Cerebellum (tissue), 4 donors: ENCODE measurements at places on chromosomes 12 and 14.

GRCh38 chr12:74319886-74320285 is 217.7 kb upstream of the ATXN7L3B start:
- peak; percentile 2 for DNase-seq

DNA sequence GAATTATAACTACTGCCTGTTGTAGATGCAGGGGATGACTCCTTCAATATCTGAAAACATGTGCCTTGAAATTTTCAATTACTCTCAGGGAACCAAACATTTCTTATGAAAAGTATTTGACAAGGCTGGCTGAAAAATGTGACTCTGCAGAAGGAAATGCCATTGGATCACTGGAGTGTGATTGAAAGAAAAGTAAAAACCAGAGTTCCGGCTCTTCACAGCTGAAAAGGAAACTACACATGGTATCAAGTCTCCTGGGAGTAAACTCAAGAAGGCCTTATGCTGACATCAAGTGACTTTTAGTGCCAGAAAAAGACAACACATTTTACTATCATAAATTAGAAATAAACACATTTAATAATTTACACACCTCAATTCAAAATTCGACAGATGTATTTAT is 693.0 kb downstream of the LRFN5 start:
- no peak for DNase-seq

DNA sequence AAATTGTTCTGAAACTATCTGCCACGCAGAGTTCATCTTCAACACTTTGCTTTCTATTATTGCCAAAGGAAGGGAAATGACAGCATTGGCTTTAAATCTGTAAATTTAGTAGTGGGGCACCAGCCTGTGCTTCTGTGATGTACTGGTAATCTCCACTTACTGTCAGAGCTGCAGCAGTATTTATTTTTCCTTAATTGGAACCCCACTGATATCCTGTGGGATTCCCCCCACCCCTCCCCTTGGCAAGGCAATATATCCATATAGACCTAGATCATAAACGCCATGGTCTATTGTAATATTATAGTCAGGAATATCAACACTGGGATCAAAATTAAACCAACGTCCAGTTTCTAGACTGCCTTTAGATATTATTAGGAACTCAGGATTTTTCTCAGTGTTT is 96.7 kb downstream of the RMST start:
- DNase-seq, result no peak

GRCh38 chr12:58919231-58920101 is 838 bp downstream of the LRIG3 start:
- no peak for DNase-seq

DNA sequence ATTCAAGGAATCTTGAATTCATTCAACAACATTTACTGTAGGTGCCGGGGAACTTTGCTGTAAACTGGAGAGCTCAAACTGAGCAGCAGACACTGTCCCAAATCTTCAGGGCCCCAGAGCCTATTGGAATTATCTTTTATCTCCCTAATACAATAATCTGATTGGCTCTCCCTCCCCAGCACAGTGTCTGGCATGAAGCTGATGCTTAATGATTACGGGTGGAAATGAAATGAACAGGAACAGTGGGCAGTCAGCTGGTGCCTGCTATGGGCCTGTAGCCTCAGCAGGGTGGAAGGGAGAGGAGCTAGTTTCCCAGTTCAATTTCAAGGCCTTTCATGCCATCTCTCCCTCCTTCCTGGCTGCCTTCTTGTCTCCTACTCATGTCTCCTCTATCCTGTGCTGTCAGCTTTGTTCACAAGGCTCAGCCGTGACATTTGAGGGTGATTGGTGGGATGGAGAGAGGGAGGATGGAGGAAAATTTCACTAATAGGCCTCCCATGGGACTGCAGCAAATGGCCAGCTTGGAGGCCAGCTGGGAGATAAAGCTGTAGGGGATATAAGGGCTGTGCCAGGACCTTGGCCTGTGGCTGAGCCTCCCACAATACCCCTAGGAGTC is 4.3 kb upstream of the RAPGEF3 start:
- no peak for DNase-seq

- no peak for DNase-seq
These were observed 526.1 kb downstream of the CCER1 start for GRCh38 chr12:90428881-90429280.

DNA sequence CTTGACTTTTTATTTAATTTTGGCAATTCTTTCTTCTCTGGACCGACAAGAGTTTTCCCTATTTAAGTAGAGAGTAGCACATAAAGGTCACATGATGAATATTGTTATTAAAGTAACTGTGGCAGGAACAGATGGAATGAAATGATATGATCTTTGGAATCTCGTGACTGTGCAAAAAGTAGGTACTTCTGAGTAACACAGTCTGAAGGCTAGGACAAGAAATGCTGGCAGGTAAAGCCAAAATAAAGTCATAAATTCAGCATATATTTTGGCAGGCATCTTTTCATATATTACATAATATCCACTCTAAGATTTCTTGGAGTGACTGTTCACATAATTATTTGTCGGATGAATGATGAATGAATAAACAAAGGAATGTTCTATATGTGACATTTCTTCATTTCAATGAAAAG is 121.4 kb downstream of the EFCAB11 start:
- DNase-seq, result no peak

GRCh38 chr12:90390947-90391346 is 564.0 kb downstream of the CCER1 start:
- DNase-seq, result no peak

DNA sequence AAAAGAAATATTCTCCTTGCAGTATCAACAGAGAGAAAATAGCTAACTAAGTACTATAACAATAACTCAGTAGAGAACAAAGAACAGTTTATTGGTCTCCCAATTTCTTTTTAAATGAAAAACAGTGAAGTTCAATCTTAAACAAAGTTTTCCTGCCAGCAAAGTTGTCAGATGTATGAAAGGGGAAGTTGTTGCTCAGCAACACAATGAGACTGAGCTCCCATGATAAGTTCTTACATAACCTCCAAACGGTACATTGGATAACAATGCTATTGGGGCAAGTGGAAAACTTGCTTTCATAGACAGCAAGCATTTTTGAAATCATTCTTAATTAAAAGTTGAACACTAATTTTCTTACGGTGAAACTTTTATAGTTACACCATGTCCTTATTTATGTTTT is 94.9 kb downstream of the ALG10B start:
- DNase-seq, result no peak

DNA sequence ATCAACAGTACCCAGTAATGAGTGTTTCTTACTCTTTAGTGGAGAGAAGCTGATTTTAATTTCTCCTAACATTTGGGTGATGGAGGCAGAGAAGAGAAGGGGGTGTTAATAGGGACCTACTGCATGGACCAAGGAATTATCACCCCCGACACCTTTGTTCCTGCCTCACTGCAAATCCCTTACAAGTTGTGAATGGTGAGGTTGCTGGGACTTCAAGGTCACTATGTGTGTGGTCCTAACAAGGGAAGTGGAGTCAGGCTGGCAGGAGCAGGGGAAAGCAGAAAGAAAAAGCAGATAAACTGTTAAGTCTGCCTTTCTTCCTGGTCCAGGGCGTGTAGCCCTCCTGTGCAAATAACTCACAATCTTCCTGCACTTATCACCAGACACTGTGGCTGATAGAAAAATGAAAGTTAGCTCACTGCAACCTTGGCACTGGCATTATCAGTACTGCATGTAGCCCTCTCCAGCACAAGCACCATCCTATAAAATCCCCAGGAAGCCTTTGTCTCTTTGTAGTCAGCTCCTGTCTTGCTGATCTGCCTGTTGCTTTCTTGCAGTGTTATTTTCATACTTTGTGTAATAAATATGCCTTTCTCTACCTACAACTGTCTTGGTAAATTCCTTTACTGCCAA is 112.3 kb upstream of the DNM1L start:
- no peak for DNase-seq

- no peak for DNase-seq
These were observed 99.2 kb upstream of the PWP1 start for GRCh38 chr12:107586256-107586970.

GRCh38 chr12:125567581-125567980 is 502.3 kb downstream of the AACS start:
- no peak for DNase-seq

DNA sequence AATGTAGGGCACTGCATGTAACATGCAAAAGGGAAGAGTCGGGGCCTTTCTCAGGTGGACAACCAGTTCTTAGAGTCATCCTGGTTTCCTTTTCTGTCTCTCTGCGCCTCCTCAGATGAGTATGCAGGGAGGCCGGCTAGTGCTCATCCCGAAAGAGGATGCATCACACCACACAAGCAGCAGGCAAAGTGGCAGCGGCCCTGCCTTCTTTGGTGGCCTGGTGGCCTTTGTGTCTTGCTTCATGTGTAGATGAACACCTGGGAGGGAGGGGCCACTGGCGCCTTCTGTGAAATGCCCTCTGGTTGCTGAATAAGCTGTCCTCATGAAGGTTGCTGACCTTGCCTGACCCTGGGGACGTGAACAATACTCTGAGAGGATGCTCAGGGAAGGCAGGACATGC is 18.0 kb downstream of the SLC24A4 start:
- DNase-seq, result no peak

GRCh38 chr14:31410048-31410650 is 10.2 kb downstream of the HEATR5A start:
- no peak for DNase-seq

DNA sequence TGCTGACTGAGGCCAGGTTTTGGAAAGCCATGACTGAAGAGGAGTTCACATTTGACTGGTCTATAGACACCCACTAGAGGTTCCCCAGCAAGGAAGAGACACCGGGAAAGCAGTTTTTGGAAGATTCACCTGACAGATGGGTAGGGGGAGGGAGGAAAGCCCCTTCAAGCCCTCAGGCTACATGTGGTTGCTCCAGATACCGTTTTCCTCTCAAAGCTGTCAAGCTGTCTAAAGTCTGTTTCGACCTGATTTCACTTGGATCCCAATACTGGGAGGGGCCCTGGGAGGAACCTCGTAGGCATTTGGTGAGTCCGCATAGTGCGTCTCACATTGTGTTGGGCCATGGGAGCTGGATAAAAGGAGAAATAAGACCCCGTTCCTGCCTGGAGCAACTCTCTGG is 1.7 kb upstream of the LRP1 start:
- no peak for DNase-seq

DNA sequence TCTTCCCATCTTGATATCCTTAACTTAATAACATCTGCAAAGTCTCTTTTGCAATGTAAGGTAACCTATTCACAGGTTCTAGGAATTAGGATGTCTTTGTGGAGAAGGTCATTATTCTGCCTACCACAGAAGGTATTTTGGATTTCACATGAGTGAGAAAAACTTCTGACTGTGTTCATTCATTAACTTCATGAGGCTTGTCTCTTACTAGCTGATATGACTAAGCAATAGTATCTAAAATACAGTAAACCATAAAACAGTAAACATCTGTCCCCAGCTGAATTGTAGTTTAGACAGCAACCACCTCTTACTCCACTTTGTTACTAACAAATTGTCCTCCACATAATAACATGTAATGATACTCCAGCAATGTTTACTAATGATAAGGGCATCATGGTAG is 198.1 kb downstream of the SEC23A start:
- no peak for DNase-seq

- no peak for DNase-seq
These were observed 211.2 kb upstream of the EEA1 start for GRCh38 chr12:93140325-93140724.

GRCh38 chr14:31876741-31877140 is 200.4 kb upstream of the ARHGAP5 start:
- no peak for DNase-seq

DNA sequence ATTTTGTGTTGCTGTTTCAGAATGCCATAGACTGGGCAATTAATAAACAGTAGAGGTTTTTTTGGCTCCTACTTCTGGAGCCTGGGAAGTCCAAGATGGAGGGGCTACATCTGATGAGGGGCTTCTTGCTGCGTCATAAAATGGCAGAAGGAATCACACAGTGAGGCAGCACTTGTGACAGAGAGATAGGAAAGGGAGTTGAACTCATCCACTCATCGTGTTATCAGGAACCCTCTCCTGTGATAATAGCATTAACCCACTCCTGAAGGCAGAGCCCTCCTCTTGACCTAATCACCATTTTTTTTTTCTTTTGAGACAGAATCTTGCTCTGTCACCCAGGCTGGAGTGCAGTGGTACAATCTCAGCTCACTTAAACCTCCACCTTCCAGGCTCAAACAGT is 9.7 kb downstream of the TDG start:
- no peak for DNase-seq

DNA sequence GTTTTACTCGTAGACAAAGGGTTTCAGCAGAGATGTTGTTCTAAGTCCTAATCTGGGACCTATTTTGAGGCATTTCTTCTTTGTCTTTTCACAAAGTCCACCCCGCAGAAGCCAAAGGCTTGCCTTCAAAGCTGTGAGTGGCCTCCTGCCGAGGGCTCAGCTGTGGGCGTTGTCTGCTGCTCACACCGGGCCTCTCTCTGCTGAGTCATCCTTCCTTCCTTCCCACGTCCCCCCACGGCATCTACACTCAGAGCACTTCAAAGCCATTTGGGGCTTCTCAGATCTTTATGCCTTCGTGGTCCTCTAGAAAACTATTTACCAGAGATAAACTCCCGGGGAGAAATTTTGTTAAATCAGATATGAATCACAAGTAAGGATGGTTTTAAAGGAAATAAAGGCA is 115.9 kb upstream of the TMPO start:
- DNase-seq, result no peak
